Stimulated activated CD8-positive, alpha-beta memory T cell treated with anti-CD3 and anti-CD28 coated beads, Interleukin-15, amount 100 ng/mL, for 1 hour (primary cell): ENCODE measurements at places on chromosomes 13 and 19.

GRCh38 chr13:66313413-66313812 is 916.7 kb downstream of the PCDH9 start:
- DNase-seq, result no peak

GRCh38 chr13:80844164-80844563 is 503.2 kb upstream of the SPRY2 start:
- DNase-seq, result no peak

DNA sequence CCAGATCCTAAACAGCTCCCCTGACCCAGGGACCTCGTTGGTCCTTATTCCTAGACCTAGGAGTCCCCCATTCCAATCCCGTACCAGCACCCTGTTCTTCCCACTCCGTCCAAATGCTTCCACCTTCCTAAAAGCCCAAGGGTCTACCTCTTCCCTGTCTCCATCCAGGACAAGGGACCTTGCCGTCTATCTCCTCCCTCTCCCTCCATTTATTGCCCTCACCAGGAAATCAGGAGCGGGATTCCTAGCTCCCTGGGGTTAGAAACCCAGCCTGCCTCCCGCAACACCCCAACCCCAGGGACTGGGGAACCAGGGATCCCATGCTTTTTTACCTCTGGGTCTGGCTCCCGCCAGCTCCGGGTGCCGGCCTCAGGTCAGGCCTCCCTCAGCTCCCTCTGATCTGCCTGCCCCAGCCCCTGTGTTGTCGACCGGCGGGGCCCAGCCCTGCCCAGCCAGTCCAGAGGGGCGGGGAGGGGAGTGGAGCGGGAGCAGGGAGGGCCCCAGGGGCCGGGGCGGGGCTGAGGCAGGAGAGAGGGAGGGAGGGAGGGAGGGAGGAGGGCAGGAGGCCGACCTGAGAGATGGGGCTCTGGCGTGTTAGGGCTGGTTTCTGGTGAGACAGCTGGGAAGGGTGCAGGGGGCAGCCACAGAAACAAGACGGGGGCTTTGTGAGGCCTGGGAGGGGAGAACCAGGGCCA is at the start of gene B3GNT8:
Gene B3GNT8, minus strand, starts transcription at position 423 of the 695 bp plus-strand sequence. CDS start 596 bp downstream, outside the sequence.
- DNase-seq, result no peak

DNA sequence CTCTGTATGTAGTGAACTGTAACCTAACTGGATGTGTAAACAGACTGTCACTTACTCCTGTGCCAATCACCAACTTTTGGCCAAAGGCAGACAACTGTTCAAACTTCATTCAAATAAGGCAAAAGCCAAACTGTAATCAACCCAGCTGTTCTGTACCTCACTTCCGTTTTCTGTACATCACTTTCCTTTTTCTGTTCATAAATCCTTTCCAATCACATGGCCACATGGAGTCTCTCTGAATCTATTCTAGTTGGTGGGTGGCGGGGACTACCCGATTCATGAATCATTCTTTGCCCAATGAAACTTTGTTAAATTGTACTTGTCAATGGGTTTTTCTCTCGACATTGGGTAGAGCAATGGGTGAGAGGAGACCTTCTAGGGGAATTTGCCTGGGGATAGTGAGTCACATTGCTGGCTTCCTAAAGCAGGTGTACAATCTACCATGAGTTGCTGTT is 178.3 kb upstream of the RFC3 start:
- no peak for DNase-seq

DNA sequence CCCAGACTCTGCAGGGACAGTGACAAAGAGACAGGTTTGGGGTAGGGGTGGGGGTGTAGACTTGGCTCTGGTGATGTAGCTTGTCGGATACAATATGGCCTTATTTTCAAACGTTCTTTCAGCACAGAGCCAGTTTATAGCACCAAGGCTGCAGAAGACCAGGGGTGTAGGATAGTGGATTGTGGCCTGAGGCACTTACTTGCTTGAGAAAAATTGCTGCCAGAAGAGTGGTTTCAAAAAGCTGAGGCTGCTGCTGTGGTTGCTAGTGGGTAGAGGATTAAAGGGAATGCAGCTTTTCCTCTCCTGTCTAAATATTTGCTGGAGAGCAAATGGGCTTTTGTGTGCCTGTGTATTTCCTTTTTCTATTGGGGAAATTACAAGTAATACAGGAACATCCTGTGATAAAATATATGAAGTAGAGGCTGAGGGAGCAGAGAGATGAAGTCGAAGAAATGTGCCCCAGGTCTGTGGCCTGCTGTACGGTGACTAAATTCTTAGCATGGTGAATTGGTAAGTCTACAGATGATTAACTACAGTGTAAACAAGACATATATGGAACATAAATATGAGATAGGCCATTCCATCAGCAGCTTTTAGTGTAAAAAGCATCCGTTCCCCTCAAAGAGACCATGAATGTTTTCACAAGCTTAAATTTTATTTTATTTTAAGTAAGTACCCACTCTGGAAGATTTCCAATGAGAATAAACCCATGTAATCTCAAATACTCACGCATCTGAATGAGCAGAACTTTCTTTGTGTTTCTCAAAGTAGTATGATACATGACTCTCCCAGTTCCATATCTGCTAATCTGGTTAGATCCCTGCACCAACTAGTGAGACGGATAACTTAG is 112.9 kb downstream of the LRCH1 start:
- DNase-seq, result no peak

GRCh38 chr13:50200569-50200968 is 185.3 kb downstream of the KCNRG start:
- no peak for DNase-seq

DNA sequence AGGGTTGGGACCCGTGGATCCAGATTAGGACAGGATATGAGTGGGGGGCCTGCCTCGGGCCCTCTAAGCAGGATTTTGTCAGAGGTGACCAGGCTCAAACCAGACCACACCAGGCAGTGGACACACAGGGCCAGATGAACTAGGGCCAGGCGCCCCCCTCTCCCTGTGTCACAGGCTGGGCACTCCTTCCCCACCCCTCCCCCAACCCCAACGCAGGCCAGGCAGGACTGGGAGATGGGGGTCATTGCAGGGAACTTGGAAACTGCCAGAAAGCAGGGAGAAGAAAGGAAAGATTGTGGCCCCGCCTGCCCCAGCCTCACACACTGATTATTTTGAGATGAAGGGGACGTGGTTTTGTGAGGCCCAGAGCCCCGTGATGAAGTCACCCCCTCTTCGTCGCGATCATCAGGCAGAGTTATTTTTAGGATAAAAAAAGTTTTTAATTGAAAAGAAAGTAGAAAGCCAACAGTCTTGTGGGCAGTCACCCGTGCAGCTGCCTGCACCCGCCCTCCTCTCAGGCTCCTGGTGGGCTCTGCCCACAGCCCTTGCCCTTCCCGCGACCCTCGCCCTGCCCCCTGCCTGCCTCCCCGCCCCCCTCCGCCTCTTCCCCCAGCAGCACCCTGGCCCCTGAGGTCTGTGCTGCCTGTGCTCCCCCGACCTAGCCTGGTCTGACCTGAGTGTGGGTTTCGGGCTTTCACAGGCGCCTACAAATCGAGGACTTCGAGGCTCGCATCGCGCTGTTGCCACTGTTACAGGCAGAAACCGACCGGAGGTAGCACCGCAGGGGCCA is 1.9 kb upstream of the YJEFN3 start:
- no peak for DNase-seq

- DNase-seq, result no peak
Measured at GRCh38 chr19:33557720-33558119, 36.1 kb upstream of the PEPD start.

DNA sequence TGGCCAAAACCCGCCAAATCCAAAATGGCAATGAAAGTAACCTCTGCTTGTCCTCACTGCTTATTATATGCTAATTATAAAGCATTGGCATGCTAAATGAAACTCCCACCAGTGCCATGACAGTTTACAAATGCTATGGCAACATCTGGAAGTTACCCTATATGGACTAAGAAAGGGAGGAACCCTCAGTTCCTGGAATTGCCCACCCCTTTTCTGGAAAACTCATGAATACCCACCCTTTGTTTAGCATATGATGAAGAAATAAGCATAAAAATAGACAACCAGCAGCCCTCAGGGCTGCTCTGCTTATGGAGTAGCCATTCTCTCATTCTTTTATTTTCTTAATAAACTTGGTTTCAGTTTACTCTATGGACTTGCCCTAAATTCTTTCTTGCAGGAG is 269.8 kb downstream of the OLFM4 start:
- DNase-seq, result no peak

DNA sequence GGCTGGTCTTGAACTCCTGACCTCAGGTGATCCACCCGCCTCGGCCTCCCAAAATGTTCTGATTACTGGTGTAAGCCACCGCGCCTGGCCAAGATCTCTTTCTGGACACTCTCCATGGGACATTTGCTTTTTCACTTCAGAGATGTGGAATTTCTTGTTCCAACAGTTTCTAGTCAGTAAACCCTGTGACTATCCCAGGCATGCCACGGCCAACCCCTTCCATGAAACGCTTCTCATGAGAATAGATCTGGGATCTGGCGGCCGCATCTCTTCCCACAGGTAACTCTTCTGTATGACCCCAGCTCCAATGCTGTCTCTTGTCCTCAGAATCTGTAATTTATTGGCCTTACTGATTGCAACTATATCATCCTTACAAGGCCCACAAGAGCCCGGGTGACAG is 16.2 kb downstream of the PLPP2 start:
- no peak for DNase-seq

DNA sequence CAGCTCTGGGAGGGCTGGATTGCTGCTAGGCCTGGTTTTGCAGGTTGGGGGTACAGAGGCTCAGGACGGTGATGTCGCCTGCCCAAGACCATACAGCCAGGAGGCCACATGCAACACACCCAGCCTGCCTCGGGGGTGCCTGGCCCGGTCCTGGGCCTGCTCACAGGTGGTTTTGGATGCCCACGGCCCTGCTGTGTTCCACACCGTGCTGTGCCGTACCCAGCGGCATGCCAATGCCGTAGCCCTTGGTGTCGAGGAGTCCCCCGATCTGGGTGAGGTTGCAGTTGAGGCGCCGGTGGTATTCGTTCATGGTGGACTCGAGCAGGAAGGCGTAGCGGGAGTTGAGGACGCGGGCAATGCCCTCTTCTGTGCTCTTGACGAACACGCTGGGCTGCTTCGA is 11.5 kb upstream of the ATP1A3 start:
- no peak for DNase-seq

- DNase-seq, result no peak
Measured at GRCh38 chr13:79740991-79741390, 260.0 kb downstream of the NDFIP2 start.

GRCh38 chr13:59452189-59452890 is 711.4 kb downstream of the DIAPH3 start:
- DNase-seq, result no peak

DNA sequence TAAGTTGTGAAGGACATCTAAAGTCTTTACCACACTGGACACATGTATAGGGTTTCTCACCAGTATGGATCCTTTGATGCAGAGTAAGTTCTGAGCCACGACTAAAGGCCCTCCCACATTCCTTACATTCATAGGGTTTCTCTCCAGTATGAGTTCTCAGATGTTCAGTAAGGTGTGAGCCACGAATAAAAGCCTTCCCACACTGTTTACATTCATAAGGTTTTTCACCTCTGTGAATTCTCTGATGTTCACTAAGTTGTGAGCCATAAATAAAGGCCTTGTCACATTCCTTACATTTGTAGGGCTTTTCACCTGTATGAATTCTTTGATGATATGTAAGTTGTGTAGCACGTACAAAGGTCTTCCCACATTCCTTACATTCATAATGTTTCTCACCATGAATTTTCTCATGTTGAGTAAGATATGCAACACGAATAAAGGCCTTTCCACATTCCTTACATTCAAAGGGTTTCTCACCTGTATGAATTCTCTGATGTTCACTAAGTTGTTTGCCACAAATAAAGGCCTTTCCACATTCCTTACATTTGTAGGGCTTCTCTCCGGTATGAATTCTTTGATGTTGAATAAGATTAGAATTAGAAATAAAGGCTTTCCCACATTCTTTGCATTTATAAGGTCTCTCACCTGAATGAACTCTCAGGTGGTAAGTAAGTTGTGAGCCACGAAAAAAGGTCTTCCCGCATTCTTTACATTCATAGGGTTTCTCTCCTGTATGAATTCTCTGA is 29.8 kb downstream of the ZNF571 start:
- DNase-seq, result no peak

DNA sequence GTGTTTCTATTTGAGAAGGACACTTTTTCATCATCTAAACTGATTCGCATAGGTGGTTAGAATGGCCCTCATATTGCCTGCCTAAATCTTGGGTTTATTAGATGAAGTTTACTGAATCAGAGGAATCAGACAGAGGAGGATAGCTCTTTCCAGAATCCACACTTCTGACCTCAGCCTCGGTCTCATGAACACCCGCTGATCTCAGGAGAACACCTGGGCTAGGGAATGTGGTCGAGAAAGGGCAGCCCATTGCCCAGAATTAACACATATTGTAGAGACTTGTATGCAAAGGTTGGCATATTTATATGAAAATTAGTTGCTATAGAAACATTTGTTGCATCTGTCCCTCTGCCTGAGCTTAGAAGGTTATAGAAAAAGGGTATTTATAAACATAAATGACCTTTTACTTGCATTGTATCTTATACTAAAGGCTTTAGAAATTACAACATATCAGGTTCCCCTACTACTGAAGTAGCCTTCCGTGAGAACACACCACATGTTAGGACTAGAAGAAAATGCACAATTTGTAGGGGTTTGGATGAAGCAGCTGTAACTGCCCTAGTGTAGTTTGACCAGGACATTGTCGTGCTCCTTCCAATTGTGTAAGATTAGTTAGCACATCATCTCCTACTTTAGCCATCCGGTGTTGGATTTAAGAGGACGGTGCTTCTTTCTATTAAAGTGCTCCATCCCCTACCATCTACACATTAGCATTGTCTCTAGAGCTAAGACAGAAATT is 103.8 kb downstream of the TNFRSF19 start:
- no peak for DNase-seq

GRCh38 chr19:36144624-36145023 is 4.8 kb downstream of the CAPNS1 start:
- no peak for DNase-seq

DNA sequence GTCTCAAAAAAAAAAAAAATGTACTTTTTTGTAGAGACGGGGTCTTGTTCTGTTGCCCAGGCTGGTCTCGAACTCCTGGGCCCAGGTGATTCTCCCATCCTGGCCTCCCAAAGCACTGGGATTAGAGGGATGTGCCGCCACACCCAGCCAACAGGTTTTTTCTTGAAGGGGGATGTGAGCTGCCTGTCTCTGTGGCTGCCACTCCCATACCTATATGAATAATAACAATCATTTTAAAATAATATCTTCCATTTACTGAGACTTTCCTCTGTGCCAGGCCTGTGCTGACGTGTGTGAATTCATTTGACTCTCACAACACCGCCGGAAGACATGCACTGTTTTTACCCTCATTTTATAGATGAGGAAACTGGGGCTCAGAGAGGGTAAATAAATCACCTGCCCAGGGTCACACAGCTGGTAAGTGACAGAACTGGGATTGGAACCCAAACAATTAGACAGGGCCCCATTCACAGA is 7.2 kb upstream of the BCL3 start:
- no peak for DNase-seq
